ENCODE measurements at places on chromosomes 5 and 9.
A peak's percentile ranks its signal among the peaks of the same experiment; 100 is the strongest.

DNA sequence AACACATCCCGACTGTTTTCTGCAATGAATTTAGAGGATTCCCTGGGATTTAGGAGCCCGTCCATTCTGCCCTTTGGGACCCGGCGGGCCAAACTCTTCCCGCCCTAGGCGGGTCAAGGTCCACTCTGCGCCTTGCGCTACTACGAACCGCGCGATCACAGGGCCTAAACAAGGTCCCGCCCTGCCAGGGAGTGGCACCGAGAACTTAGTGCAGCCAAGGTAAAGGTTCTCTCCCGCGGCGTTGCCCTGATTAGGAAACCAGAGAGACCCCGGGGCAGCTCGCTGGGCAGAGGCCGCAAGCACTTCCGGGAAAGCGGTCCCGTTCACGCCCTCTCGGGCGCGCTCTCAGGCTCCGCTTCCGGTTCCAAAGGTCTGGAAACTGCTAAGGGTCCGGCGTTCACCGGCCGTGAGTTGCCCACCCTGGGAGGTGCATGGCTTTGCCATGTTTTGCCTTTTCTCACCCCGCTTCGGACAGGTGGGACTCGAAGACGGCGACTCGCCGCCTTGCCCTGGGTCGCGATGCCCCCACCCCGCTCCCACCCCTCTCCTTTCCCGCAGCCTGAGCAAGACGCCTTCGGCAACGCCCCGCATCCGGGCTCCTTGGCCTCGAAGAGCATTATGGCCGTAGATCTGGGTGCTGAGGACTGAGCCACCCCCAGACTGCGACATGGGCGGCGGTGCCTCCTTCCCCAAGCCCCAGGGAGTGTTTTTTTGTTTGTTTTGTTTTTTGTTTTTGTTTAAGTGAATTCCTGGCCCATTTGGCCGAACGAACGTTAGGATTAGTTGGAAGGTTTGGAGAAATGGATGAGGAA, 23.4 kb downstream of the HNRNPK start:
- peak; percentile 71 for DNase-seq

DNA sequence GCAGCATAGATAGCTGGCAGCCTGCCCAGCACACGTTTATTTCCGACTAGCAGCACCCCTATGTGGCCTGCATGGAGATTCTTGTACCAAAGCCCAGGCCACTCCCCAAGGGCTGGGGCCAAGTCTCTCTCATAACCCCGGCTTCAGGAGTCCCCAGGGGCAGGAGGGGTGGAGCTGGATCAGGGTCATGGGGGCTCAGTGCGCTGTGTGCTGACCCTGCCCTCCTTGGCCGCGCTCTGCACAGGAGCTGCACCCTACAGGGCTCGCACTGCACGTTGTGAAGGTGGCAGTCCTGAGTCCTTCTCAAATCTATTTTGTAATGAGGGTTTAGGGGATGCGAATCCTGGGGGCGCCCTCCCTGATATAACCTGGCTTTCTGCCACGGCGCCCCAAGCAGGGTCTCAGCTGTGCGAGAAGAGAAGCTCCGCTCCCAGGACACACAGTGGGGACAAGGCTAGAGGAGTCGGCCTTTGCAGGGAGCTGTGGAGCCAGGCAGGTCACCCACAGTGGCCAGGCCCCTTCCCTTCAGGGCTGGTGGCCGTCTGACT, 28.6 kb downstream of the NKD2 start:
- DNase-seq, result no peak

DNA sequence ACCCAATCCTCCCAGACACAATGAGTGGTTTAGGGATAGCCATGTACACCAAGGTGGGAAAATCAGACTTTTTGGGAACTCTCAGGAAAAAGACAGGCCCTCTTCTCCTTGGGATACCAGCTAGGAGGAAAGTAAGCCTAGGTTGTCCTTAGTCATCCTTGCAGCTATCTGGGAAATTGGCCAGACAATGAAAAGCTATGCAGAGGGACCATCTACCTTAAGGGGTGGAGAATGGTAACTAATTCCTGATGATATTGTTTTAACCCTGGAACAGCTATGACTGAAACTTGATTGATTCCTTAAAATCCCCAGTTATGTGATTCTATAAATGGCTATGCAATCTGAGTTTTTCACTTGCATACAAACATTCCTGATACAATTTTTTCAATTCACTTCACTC, 88.9 kb upstream of the BNC2 start:
- peak; percentile 22 for DNase-seq

GRCh38 chr5:111742177-111742994, 14.6 kb downstream of the NREP start:
- DNase-seq, result peak; percentile 89

- DNase-seq, result no peak
Observed at GRCh38 chr9:79687131-79687447, 115.3 kb downstream of the TLE4 start.

- peak; percentile 68 for DNase-seq
Observed at GRCh38 chr9:91775011-91775707, 174.9 kb downstream of the ROR2 start.
